ENCODE measurements at places on chromosomes 2 and 18. TPM values are rescaled to one million over a fixed set of nuclear protein-coding genes. Genes with fewer than 3 reads are reported as not detected.

The ASB18 gene
- not detected for total RNA-seq

The GALNT13 gene
- 1.7 TPM for total RNA-seq

The CPO gene
- 0.13 TPM for total RNA-seq

The SP140 gene
- total RNA-seq = 0.40 TPM

The CKAP2L gene
- 9.1 TPM for total RNA-seq

The FZD7 gene
- total RNA-seq = 7.4 TPM

The DNAH7 gene
- 1.2 TPM for total RNA-seq

Data from aortic smooth muscle cell (primary cell).